ENCODE measurements at places on chromosomes 16 and 17. TPM values are rescaled to one million over a fixed set of nuclear protein-coding genes. Genes with fewer than 3 reads are reported as not detected.
A peak's percentile ranks its signal among the peaks of the same experiment; 100 is the strongest.

The MAPT gene
- 12.4 TPM for total RNA-seq

The LAT gene
- 4.0 TPM for total RNA-seq

The ZNF597 gene
- total RNA-seq: 3.6 TPM

The MLST8 gene
- total RNA-seq: 48.1 TPM

The CPNE7 gene
- 4.9 TPM for total RNA-seq

The NPIPB6 gene
- not detected for total RNA-seq

- no peak for DNase-seq
- no peaks in the 10 kb centered on the region for H3K27me3 ChIP-seq
- no peak overlapping the region for H3K27ac ChIP-seq
- H3K4me1 ChIP-seq: no peaks in the 10 kb centered on the region
Measured at GRCh38 chr16:11307639-11308492, 26.7 kb upstream of the PRM1 start.

DNA sequence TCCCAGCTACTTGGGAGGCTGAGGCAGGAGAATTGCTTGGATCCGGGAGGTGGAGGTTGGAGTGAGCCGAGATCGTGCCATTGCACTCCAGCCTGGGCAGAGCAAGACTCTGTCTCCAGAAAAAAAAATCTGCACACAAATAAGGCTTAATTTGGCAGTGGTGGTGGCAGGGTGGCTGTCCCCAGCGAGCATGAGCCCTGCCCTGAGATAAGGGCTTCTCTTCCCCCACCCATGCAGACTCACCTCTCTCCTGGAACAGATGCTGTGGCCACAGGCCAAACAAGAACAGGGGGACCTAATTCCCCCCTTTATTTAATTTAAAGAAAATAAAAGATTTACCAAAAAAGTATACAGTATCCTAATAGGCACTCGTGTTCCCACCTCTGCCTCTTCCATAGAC is 157.2 kb downstream of the RAB11FIP4 start:
- H3K27ac ChIP-seq: peak overlapping the region; percentile 89
- H3K4me1 ChIP-seq: no peaks in the 10 kb centered on the region
- H3K27me3 ChIP-seq: no peaks in the 10 kb centered on the region
- H3K36me3 ChIP-seq: no peaks in the 10 kb centered on the region

DNA sequence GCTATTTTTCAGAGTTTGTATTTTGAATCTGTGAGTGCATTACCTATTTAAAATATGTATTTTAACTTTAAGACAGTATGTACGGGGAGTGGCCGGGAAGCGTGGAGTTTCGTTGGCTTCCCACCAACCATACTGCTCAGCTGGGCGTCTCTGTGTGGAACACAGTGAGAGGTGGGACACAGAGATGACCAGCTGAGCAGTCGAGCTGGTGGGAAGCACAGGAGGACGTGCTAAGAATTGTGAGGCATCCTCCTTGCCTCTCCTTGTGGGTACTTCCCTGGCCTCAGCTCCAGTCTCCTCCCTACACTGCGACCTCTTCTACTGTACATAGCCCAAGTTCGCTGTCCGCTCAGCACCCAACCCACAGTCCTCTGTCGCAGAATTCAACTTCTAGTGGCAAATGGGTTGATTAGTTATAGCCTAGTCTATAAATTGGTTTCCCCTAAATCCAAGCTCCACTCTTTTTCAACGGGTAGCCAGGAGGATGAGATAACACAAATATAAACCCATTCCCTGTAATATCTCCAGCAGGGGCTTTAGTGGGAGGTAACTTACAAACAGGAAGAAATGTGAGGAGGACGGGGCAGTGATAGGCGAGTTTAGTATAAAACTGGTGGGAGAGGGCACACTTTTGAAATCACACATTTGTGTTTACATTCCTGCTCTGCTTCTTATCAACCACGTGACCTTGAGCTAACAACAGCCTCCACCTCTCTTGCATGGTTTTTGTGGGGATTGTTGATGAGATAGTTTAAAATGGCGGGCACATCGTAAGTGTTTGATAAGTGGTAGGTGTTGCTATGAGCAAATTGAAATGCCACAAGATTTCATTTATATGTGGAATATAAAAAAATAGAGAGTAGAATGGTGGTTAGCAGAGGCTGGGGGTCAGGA is 211.9 kb upstream of the HS3ST3A1 start:
- no peak for DNase-seq
- no peak overlapping the region for H3K27ac ChIP-seq
- H3K27me3 ChIP-seq: no peaks in the 10 kb centered on the region
- no peak overlapping the region for H3K4me3 ChIP-seq
- no peaks in the 10 kb centered on the region for H3K4me1 ChIP-seq
- no peaks in the 10 kb centered on the region for H3K36me3 ChIP-seq

GRCh38 chr16:90081606-90081970 is 4.5 kb upstream of the PRDM7 start:
- H3K4me3 ChIP-seq: no peak overlapping the region
- no peaks in the 10 kb centered on the region for H3K36me3 ChIP-seq
- H3K27me3 ChIP-seq: no peaks in the 10 kb centered on the region
- DNase-seq: no peak
- H3K4me1 ChIP-seq: no peaks in the 10 kb centered on the region
- no peak overlapping the region for H3K27ac ChIP-seq

DNA sequence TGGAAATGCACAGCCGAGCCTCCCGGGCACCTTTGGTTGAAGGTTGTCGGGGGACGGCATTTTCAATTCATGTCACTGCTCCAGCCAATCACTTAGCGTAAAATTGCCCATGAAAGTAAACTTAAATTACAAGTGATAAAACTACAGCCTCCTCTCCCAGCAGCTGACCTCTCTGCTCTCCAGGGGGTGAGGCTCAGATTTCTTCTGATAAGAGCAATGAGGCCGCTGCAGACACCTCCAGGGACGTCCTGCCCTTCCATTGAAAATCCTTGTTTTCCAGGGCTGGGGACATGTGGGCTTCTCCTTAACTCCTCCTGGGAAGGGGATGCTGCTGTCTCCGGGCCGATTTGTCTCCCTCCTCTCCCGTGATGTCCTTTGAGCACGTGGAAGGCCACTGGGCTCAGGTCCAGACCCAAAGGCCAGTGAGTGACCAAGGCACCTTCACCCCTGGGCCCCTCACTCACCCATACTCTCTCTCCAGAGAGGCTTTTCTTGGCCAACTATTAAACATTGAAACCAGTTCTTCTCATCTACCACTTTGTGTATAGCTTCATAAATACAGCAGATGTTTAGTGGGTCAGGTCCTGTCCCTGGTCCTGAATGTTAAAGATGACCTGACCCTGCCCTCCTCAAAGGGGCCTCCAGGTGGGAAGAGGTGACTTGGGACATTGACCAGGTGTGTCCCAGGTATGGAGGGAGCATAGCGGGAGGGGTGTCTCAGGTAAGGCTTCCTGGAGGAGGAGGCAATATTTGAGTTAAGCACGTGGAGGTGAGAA is 52.3 kb downstream of the MGAT5B start:
- no peak overlapping the region for H3K4me3 ChIP-seq
- DNase-seq: no peak
- no peak overlapping the region for H3K27ac ChIP-seq
- H3K36me3 ChIP-seq: no peaks in the 10 kb centered on the region

DNA sequence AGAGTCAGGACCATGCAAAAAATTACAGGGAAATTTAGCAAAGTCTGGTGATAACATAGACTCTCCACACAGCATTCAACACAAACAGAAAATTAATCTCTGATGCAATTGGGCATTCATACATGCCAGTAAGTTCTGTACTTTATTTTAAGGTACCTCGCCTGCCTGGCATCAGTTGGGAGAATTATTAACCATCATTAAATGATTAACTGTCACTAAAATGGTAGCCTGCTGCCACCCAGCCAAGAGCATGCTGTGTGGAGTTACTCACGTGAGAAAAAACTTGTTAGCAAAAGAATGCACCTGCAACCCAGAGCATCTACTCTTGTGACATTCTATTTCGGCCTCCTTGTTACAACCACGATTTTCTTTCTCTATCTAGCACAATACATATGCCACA is 117.2 kb downstream of the GRIN2A start:
- no peak overlapping the region for H3K4me3 ChIP-seq
- H3K4me1 ChIP-seq: no peaks in the 10 kb centered on the region
- H3K27ac ChIP-seq: no peak overlapping the region
- no peaks in the 10 kb centered on the region for H3K36me3 ChIP-seq
- no peaks in the 10 kb centered on the region for H3K27me3 ChIP-seq

- no peak overlapping the region for H3K27ac ChIP-seq
- H3K4me3 ChIP-seq: no peak overlapping the region
- H3K36me3 ChIP-seq: no peaks in the 10 kb centered on the region
- no peaks in the 10 kb centered on the region for H3K4me1 ChIP-seq
- H3K27me3 ChIP-seq: no peaks in the 10 kb centered on the region
Measured at GRCh38 chr17:80270836-80271235, 10.2 kb downstream of the RNF213 start.

GRCh38 chr17:73609758-73610157 is 34.5 kb downstream of the SDK2 start:
- DNase-seq: no peak
- H3K4me1 ChIP-seq: no peaks in the 10 kb centered on the region
- no peak overlapping the region for H3K4me3 ChIP-seq
- H3K36me3 ChIP-seq: no peaks in the 10 kb centered on the region
- no peak overlapping the region for H3K27ac ChIP-seq
- peaks cover 3% of the 10 kb centered on the region for H3K27me3 ChIP-seq

- no peaks in the 10 kb centered on the region for H3K36me3 ChIP-seq
- no peaks in the 10 kb centered on the region for H3K4me1 ChIP-seq
- no peak overlapping the region for H3K4me3 ChIP-seq
- DNase-seq: no peak
Measured at GRCh38 chr16:6926341-6926740, 406.3 kb upstream of the RBFOX1 start.

DNA sequence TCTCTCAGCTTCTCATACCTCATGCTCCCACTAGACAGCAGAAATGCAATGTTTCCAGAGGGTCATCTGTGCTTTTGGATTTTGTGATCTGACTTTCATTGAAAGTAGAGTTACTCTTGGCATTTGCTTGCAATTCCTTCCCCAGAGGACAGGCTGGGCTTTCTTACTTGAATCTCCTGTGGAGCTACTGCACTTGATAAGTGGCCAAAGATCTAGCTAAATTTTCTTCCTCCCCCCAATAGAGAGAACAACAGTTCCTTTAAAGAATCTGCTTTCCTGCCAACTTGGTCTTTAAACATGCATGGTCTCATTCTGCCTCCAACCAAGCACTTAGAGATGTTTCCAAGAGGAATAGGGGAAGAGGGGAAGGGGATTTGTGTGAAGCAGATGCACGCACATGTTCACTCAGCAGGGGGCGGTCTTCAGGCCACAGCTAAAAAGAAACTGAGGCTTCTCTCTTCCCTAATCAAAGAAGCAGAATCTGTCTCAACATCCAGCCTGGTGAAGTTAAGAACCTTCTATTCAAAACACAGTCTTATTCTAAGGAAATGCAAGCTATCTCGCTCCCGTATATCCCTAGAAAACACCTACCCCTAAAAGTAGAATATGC is 229.6 kb downstream of the ZFHX3 start:
- no peaks in the 10 kb centered on the region for H3K36me3 ChIP-seq
- no peak overlapping the region for H3K27ac ChIP-seq
- no peak for DNase-seq
- H3K4me3 ChIP-seq: no peak overlapping the region
- H3K27me3 ChIP-seq: no peaks in the 10 kb centered on the region

DNA sequence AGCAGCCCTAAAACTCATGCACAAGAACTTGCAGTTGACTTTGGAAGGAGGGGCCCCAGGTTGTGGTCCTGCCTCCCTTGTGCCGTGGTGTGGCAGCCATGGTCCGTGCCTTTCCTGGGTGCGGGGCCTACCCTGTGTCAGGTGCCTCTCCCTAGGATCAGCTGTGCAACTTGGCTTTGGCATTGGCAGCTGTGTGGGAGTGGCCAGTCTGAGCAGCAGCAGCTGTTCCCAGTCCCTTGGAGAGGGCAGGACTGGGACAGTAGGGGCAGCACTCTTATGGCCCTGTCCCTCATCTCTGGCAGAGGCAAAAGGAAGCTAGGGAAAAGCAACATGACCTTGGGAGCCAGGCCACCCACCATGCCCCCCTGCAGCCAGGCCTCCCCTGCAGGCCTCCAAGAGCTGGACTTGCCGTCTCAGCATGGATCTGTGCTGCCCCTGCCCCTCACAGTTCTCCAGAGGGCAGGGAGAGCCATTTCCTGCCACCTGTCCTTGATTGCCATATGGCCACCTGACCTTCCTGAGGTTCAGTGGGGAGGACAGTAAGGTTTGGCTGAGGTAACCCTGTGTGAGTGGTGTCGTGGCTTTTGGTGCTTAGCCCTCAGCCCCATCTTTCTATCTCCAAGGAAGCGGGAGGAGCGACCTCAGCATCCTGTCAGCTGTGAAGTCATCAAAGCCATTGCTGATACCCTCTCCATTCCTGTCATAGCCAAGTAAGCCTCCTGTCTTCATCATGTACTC is 15.5 kb upstream of the NFATC3 start:
- no peak overlapping the region for H3K27ac ChIP-seq
- no peak overlapping the region for H3K4me3 ChIP-seq
- H3K27me3 ChIP-seq: no peaks in the 10 kb centered on the region
- no peaks in the 10 kb centered on the region for H3K36me3 ChIP-seq

GRCh38 chr17:43021741-43022512 is at the start of gene VAT1:
VAT1 (minus strand) TSS chr17:43022385; CDS start chr17:43022322, 63 bp downstream.
- peak within 1 kb of the TSS; percentile 90 for H3K27ac ChIP-seq
- no peaks in the 10 kb centered on the region for H3K36me3 ChIP-seq
- peak within 1 kb of the TSS; percentile 90 for H3K4me3 ChIP-seq
- peak; percentile 66 for DNase-seq

- no peak for DNase-seq
- no peaks in the 10 kb centered on the region for H3K36me3 ChIP-seq
- no peak overlapping the region for H3K27ac ChIP-seq
Measured at GRCh38 chr17:11545696-11546095, 52.6 kb upstream of the DNAH9 start.

- H3K4me3 ChIP-seq: no peak overlapping the region
- H3K36me3 ChIP-seq: no peaks in the 10 kb centered on the region
- no peak for DNase-seq
Measured at GRCh38 chr17:54789101-54789880, 111.4 kb upstream of the TOM1L1 start.

DNA sequence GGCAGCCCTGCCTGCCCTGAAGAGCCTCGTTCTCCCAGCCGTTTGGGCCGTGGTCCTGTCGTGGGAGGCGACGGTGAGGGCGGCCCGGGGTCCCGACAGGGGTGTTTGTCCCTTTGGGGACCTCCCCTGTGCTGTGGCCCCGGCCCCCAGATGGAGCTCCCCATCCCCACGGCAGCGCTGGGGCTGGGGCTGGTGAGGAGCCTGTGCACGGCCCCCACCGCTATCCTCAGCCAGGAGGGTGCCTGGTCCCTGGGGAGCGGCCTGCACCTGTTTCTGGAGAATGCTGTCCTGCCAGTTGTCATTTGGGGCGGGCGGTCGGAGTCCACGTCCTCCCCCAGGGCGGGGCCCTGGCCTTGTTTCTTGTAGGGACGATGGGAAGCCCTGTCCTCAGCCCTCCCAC is 6.6 kb downstream of the CAPN15 start:
- H3K4me3 ChIP-seq: no peak overlapping the region
- no peak overlapping the region for H3K27ac ChIP-seq

DNA sequence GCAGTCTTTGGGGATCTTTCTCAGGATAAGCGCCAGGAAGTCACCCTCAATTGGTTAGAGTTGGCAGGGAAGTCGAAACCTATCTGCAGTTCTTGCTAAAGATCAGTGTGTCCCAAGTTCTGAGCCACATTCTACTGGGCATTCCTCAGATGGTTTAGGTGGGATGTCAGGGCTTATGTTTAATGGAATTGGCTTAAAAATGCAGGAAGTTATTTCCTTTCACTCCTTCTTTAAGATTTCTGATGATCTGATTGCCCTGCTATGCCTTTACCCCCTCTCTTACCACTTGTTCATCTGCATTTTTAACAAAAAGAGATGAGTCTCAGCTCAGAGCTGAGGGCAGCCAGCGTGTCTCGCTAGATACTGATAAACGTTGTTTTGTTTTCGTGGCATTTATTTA is 30.8 kb downstream of the FOXL1 start:
- DNase-seq: no peak
- no peaks in the 10 kb centered on the region for H3K4me1 ChIP-seq
- no peak overlapping the region for H3K27ac ChIP-seq
- no peak overlapping the region for H3K4me3 ChIP-seq
- H3K36me3 ChIP-seq: no peaks in the 10 kb centered on the region

Data from breast epithelium (tissue), 4 donors.